ENCODE measurements at places on chromosomes 5 and 9. TPM values are rescaled to one million over a fixed set of nuclear protein-coding genes. Genes with fewer than 3 reads are reported as not detected.

The SHOC1 gene
- total RNA-seq: not detected

The CDH6 gene
- total RNA-seq: not detected

The JAKMIP2 gene
- total RNA-seq: 0.52 TPM

The FOXD4L6 gene
- not detected for total RNA-seq

DNA sequence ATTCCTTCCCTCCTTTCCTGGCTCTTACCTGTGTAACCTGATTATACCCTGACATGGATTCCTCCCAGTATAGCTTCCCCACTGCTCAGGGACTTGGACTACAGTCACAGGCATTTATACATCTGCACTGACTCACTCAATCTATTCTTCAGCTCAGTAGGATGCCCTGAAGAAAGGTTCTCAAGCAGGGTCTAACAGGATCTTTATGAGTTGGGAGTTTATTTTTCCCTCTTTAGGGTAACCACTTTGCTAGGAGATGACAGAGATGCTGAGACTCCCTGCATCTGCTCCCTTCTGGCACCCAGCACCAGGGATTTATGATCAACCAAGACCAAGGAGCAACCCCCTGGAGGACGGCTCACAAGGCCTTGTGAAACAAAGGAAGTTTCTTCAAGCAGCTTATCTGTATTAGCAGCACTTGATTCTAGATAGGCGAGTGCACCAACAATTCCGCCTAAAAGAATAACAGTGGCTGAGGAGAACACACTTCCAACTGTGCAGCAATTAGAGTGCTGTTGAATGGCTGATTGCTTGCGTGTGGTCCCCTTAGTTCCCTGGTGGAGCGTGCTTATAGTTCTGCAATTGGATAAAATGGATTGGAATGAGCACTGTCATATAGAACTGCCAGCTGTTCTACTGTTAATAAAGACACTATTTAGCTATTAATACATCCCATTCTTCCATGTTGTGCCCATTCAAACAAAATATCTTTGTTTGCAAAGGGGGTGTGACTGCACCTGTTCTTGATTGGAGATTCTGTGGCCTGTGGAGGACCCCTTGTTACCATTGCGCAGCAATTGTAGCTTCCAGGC, 482.6 kb downstream of the ZNF608 start:
- DNase-seq: no peak

GRCh38 chr5:57311921-57312735, 138.3 kb downstream of the GPBP1 start:
- no peak for DNase-seq

DNA sequence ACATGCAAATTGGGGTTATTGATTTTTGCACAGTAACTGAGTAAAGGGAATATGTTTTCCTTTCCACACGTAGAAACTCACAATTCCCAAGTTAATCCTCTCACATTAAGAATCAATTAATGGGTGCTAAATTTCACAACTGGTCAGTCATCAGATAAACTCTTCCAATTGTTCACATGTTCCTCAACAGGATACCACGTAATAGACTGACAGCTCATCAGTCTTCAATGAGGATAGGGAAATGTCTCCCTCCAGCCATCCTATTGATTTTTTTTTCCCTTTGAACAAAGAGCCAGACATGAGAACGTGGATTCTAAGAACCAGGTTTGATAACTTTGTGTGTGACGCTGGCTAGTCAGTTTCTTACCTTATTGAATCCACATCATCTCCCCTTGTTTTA, 768 bp upstream of the CER1 start:
- no peak for DNase-seq

DNA sequence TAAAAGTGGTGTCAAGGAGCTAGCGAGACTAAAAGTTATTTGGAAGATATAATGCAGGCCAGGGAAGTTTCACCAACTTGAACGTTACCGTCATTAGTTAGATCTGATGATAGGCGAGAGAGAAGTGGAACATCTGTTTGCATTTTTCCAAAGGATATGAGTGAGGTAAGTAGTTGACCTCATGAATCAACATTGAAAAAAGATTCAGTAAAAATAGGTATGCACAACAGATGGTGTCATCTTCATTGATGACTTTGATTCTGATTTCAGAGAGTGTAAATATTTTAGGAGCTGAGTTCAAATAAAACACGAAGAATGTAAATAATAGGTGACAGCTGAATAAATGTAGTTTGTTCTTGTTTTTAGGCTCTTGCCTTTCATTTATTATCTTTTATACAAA, 998.9 kb upstream of the CDH6 start:
- no peak for DNase-seq

DNA sequence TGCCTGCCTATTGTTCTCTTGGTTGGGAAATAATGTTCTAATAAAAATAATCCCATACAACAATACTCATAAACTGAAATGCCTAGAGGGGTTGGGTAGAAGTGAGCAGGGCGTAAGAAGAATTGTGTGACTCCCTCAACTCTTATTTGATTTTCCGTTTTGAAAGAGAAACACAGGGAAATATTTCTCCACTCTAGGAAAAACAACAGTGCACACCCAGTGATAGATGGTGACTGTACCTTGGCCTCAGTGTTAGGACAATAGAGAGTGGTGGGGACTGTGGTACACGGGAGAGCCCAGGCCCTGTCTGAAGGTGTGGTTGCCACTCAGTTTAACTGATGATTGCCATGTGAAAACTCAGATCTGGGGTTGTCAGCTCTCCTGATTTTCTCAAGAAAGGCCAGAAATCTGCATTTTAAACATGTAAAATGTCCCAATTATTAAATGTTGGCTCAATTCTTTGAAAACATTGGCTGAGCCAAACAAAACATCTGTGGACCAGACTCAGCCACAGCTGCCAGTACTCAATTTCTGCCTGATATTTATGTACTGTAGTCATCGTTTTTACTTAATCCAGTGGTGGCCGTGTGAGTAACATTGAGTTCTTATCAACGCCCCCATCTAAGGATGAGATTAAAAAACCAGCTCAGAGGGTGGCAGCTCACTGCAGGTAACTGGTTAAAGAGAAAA, 103.8 kb upstream of the ZNF618 start:
- peak; percentile 81 for DNase-seq

DNA sequence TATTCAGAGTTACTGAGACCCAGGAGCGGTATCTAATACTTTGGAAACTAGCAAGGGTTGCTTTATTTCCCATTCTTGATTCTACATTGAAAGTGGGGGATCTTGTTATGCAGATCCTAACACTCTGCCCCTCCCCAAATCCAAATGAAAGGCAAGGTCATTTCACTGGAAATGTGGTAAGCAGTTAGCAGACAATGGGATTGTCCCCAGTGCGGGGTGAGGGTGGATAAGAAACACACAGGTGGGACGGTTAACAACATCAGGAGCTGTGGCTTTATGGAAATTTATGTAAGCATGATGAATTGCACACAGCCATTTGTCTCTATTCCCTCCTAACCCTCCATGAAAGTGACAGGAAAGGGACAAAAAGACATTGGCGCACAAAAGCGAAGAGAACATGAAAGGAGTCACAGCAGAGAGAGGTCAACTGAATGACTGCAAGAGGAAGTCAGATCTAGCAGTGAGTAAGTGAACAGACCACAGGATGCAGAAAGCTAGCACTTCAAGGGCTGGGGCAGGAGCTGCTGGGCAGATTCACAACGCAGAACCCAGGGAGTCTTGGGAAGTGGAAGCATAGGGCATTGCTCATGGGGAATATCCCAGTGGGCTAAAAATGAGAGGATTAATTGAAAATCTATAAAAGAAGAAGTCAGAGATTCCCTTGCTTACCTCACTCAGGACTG, 184.4 kb downstream of the HSD17B3 start:
- DNase-seq: no peak

- no peak for DNase-seq
These were observed 183.5 kb downstream of the CAVIN4 start for GRCh38 chr9:100761276-100761802.

DNA sequence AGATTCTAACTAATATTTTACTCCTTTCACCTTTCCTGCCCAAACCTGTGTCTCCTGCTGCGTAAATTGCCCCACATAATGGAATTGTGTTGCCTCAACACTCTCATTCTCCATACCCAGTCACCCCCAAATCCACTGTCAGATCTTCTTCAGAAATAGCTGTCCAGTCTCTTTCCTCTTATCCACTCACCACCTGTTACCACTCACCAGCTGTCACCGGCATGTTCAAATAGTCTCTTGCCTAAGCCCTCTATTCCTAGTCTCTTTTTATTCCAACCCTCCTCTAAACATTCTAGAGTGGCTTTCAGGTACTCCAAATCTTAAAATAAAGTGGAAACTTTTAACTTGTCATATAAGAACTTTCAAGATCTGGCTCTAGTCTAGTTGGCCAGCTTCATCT, 262.0 kb upstream of the FBXL7 start:
- DNase-seq: no peak

GRCh38 chr5:156850206-156850751, at the start of gene PPP1R2B:
Gene PPP1R2B (plus strand): TSS chr5:156850295. CDS start chr5:156850563, 268 bp downstream.
- DNase-seq: no peak

DNA sequence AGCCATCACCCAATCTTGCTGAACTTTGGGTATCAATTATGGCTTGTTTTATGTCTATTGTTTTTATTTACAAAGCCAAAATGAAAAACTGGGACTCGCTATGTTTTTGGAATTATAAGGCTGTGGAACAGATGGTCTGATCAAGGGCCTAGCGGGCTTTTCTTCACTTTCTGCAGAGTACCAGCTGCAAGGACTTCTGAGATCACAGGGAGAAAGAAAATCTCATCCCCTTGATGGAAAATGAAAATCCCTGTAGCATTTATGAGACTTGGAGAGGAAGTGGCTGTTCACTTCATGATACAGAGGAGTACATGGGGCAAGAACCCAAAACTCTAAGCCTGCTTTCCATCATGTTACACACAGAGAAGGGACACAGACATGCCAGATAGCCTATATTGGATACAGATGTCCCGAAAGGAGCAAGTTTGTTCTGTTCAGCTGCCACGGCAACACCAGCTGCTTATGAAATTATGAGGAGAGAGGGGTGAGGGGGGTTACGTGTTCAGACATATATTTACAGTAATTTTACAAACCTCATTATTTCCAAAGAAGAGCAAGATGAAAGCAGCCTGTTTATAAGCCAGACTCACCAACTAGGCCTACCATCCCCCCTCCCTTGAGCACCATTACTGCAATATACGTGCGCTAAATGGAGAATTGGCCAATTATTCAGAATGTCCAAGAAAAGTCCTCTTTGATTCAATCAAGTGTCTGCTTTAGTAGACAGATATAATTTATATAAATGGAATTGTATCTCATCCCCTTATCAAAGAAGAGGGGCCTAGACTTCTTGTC, 220.0 kb downstream of the MARCHF11 start:
- DNase-seq: no peak

DNA sequence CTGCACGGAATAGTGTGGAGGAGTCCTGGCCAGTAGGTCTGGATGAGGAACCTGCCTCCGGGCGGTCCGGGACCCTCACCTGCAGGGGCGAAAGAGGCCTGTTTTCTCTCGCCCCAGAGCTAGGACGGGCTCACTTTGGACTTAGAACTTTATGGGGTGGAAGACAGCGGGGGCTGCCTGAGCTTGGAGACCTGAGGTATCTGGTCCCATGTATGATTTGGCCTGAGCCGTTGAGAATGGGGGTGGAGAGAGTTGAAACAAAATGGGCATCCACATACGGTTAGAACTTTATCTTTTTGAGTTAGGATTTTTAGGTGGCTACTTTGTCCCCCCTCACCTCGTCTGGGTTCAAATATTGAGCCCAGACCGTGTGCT, 681 bp upstream of the ETF1 start:
- no peak for DNase-seq

- DNase-seq: no peak
These were observed 138.0 kb downstream of the ADAMTSL1 start for GRCh38 chr9:18611971-18612370.

DNA sequence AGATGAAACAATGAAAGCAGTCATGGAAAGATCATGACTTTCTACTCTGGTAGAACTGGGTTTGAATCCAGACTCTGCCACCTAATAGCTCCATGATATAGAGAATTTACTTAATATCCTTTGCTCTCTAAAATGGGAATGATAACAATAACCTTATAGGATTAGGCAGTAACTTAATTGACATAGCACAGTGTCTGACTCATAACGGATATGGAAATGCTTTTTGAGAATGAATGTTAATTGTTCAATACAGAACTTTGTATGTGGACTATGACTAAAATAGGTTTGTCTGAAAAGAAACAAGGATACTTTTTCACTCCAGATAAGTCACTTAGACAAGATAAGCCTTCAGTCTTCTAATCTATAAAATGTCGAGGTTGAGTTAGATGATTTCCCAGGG, 330.7 kb downstream of the PTPRD start:
- no peak for DNase-seq

GRCh38 chr9:116027951-116028350, 125.6 kb upstream of the PAPPA start:
- DNase-seq: peak; percentile 44

GRCh38 chr5:36360307-36360706, 58.6 kb upstream of the RANBP3L start:
- DNase-seq: no peak

DNA sequence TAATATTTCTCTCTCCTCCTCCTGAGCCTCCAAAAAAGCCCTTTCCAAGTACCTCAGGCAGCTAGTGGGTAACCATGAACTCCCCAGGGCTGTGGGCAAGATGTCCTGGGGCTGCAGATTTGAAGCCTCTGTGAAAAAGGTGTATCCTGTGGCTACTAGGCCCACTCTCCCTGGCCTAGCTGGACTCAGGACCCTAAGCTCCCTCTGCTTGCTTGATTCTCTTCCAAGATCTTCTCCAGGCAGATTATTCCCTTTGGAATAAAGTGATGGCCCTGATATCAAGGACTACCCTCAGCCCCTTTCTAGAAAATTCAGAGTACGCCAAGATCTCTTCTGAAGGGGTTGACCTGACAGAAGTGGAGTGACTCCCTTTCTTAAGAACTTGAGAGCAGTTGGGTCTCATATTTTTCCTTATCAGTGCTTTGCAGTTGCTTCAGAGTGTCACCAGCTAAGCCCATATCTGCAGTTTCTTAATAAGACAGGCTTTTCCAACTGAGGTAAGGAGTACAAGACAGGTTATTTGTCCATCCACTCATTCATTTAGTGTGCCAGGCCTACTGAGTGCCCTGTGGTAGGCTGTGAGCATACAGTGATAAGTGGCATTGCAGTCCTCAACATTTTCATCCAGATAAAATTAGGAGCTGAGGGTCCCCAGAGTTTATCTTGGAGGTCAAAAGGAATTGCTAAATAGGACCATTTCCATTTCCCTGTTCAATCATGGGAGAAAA, 42.5 kb downstream of the CYSTM1 start:
- no peak for DNase-seq

DNA sequence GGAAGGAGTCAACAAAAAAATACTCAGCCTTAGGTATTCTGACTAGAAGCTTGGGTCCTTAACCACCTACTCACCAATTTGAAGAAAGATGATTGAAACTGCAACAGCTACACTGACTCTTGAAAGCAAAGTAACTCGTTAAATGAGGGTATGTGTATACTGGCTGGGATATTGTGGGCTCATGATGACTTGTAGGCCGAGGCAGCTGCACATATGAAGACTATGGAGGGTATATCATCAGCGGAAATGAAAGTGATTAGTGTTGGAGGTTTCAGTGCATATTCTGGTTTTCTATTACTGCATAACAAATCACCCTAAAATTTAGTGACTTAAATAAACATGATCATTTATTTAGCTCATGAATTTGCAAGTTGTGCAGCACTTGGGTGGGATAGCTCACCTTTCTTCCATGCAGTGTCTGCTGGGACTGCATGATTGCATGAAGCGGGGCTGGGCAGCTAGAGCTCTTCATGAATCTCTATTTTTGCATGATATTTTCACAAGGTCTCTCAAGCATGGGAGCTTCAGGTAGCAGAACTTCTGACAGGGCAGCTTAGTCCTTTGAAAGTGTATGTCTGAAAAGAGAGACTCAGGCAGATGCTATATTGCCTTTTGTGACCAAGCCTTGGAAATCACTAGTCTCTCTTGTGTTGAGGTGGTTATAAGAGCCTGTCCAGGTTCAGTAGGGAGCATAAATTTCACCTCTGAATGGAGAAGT, 96.1 kb upstream of the CDKN2B start:
- no peak for DNase-seq

Data from LHCN-M2 (cell line).